ENCODE measurements at places on chromosomes 1 and 21.

GRCh38 chr1:165904948-165905347 lies 77.5 kb downstream of the UCK2 start:
- no peak for DNase-seq

- DNase-seq: no peak
Measured at GRCh38 chr1:31183927-31184554, 55.6 kb downstream of the NKAIN1 start.

DNA sequence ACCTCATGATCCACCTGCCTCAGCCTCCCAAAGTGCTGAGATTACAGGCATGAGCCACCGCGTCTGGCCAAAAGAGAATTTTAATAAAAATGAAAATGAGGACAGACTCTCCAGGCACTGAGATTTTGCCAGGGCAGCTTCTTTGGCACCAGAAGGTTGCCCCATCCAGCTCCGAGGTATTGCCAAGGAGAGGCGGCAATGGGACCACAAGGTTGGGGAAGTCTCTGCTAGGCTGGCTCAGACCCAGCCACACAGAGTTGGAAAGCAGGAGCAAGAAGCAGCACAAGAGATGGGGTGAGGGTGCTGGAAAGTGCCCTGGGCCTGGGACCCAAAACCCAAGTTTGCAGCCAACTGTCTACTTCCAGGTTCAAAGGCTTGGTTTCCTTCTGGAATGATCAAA lies 200.9 kb downstream of the HHIPL2 start:
- no peak for DNase-seq

DNA sequence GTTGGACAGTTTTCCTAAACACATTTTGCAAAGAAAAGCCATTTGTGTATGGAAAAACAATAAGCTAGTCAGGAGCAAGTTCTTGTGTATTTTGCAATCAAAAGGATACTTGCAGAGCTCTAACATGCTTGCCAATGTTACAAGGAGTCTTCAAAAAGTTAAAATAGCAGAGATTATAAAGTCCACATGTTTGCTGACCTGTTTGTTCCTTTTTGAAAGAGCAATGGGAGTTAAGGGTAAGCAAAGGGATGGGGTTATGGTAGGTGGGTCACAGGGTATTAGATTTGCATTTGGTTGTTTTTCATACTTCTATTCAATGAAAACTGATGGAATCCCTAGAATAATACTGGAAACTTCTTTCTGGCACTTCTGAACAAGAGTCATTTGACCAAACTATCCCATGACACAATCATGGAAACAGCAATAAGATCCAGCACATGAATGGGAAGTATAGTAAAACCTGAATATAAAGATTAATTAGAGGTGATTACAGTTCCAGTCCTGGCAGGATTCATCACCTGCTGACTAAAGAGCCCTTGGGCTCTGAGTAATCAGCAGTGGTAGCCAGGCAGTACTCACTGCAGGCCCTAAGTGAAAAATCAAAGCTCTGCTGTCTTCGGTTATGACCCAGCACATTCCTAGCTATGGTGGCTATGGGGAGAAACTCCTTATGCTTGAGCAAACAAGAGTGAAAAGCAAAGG lies 27.1 kb upstream of the ZC3H11B start:
- no peak for DNase-seq

GRCh38 chr1:5986018-5986417 lies 6.2 kb downstream of the NPHP4 start:
- no peak for DNase-seq

- DNase-seq: no peak
Measured at GRCh38 chr1:118151312-118151937, 33.6 kb downstream of the SPAG17 start.

DNA sequence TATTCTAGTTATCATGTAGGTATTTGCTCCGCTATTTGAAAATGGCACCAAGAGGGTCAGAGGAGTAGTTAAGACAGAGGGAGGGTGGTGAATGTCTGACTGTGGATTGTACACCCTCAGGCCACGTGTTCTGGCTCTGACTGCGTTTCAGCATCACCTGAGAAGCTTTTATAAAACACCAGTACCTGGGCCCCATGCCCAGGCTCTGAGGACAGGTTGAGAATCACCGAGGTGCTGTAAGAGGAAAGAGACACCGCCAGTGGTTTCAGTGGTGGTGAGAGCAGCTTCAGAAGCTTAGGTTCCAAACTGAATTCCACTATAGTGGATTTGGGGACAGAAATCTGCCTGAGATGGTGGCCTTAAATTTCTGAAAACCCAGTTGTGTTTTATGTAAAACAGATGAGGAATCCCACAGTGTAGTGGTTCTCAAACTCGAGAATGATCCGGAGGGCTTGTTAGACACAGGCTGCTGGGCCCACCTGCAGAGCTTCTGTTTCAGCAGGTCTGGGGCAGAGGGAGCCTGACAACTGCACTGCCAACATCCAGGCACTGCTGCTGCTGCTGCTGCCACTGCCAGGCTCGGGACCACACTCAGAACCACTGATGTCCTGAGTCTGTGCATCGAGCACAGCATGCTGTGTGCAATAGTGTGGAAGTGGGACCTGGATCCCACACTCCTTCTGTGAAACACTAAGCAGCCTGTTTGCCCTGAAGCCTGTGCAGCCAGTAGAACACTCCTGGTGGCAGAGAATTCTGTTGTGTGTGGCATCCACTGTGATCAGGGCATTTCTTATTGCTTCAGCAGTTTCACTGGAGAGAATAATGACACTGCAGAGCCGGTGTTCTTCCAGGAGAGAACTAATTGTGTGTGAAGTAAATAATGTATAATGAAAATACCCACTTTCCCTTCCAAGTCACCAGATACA lies 98.7 kb downstream of the SUSD4 start:
- DNase-seq: no peak

GRCh38 chr1:153612755-153613331 lies at the start of gene S100A16:
S100A16 (minus strand) TSS chr1:153613137; CDS start chr1:153608151, 4,986 bp downstream.
- DNase-seq: no peak

GRCh38 chr1:196690582-196690981 lies 38.7 kb downstream of the CFH start:
- DNase-seq: no peak

DNA sequence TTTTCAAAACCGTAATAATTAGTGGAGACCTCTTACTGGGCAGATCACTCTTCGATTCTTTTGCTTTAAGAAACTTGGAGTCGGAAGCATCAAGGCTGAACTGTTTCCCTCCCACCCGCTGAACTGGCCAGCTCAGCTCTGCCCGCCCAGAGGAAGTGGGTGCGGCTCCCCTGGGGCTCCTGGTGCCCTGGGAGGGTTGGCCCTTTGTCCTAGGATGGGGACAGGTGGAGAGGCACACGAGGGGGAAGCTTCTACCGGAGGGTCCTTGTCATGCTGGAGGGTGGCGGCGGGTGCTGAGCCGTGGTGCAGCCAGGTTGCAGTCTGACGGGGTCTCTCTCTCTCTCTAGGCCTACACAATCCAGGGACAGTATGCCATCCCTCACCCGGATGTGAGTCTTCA lies 64.3 kb upstream of the COL6A1 start:
- no peak for DNase-seq

DNA sequence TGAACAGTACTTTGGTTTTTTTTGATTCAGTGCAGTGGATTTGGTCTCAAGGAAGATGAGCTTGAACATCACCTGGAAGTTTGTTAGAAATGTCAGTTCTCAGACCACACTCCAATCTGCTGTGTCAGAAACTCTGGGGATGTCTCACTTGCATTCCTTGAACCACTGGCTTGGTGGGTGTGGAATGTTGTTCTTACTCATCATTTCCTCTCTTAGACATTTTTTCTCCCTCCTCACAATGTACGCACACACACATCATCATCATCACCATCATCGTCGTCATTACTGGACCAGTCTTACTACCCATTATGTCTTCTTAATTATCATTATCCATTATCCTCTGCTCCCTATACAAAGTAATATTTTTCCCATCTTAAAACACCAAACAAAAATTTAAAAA lies 91.9 kb upstream of the KCNK2 start:
- no peak for DNase-seq

DNA sequence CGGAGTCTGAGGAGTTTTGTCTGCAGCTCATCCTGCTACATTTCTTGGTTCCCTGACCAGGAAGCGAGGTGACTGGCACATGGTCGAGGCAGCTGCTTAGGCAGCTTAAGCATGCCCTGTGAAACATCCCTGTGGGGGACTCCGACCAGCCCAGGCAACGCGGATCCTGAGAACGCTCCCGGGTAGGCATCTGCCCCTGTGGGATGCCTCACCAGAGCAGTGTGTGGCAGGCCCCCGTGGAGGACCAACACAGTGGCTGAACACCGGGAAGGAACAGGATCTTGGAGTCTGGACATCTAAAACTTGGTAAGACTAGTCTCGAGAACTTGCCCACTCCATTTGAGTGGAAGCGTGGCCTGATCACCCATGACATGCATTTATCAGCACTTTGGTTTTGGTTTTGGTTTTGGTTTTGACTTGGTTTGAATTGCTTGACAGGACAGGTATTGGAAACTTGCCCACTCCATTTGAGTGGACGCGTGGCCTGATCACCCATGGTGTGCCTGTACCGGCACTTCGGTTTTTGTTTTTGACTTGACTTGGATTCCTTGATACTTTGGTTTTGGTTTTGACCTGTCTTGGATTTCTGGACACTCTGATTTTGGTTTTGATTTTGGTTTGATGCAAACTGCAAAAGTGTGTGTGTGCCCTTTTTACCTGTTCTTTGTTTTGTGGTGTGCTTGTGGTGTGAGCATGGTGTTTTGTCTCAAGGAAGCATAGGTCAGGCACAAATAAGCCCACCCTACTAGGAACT lies 12.2 kb upstream of the NEK2 start:
- no peak for DNase-seq

DNA sequence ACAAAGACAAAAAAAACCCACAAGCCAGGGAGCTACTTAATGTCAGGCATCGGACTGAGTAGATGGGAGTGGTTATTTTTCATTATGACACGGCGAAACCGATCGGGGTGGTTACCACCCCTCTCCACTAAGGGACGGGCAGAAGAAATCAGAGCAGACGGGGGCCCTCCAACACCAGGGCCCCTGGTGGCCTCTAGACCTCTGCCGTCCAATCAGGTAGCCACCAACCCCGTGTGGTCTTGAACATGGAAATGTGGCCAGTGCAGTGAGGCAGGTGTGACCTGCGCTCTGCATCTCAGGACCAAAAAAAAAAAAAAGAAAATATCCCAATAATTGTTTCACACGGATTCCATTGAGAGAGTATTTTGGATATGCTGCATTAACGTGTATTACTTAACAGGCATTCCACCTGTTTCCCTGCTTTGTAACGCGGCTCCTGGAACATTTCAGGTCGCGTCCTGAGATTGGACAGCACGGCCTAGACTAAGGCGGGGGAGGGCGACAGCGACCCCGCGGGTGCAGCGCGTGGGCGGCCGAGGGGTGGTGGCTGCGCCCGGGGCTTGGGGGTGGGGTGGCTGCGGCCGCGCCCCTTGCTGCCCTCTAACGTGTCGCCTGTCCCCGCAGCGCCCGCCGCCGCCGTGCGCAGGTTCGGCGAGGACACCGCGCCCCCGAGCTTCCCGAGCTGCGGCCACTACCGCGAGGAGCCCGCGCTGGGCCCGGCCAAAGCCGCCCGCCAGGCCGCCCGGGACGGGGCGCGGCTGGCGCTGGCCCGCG lies 48.3 kb downstream of the SIM2 start:
- no peak for DNase-seq

DNA sequence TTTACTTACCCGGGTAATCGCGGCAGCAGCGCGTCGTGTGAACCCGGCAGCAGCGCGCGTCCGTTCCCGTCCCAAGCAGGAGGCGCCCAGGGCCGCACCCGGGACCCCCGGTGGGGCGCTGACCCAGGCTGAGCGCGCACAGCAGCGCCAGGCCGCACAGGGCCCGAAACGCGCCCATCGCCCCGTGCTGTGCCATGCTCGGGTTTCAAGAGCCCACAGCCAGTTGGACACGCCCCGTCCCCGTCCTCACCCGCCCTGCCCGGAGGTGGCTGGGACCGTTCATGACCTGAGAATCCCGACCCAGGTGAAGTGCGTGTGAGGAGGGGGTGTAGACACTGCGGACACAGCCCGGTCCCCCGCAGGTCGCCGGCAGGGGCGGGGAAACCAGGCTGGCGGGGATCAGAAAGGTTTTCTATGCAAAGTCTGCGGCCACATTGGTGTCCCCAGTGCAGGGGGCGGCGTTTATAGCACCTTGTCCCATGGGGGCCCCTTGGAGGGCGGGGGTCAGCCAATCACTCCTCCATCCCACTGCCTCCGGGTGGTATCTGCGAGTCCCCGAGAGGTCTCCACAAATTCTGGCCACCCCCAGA lies at the start of gene TNFRSF18:
TNFRSF18 (minus strand) TSS at position 217 of the 590 bp plus-strand sequence; CDS start at position 196, 21 bp downstream.
- DNase-seq: no peak

DNA sequence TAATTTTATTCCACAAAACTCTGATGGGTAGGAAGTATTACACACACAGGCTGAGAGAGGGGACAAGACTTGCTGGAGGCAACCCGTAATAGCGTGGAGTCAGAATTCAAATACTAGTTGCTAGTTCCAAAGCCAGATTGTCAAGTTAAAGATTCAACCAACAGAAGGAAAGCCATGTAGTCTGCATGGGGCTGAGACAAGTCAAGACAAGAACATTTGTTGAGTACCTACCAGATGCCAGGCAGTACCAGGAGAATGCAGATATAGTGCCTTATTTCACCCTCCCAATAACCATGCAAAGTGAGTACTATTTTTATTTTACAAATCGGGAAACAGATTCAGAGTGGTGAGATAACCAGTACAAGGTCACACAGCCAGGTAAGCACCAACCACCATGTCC lies 110.4 kb upstream of the SPATA6 start:
- DNase-seq: no peak

GRCh38 chr1:21099034-21099868 lies 77.4 kb downstream of the EIF4G3 start:
- no peak for DNase-seq

GRCh38 chr1:12697397-12697796 lies 18.5 kb upstream of the AADACL3 start:
- DNase-seq: no peak

DNA sequence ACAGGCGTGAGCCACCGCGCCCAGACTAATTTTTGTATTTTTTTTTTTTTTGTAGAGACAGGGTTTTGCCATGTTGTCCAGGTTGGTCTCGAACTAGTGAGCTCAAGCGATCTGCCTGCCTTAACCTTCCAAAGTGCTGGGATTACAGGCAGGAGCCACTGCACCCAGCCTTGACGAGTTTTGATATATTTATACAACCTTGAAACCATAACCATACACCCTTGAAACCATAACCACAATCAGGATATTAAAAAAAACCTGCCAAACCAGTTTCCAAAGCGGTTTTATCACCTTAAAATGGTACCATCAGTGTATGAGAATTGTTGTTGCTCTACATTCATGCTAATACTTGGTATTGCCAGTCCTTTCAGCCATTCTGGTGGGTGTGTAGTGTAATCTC lies 3.7 kb upstream of the PHACTR4 start:
- no peak for DNase-seq

DNA sequence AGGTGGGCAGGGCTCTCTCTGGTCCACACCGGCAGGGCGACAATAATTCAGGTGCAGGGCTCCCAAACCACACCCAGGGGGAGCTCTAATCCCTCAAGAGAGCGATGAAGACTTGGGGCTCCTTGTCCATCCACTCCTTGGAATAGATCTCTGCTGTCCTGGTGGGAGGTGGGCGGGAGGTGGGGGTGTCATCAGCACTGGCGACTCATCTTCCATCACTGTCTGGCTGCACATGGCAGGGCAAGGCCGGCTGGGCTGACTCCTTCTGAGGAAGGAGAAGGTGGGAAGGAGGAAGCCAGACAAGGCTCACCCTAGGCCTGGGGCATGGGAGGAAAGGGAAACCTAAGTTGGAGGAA lies 29.3 kb downstream of the TNNT2 start:
- no peak for DNase-seq

All from stimulated activated CD8-positive, alpha-beta memory T cell treated with anti-CD3 and anti-CD28 coated beads, Interleukin-4, amount 100 ng/mL, for 4 hours (primary cell).